CD8-positive, alpha-beta T cell (primary cell): ENCODE measurements at places on chromosomes 13 and 19.

GRCh38 chr13:110294622-110295021, 12.3 kb downstream of the COL4A1 start:
- no peak for DNase-seq

DNA sequence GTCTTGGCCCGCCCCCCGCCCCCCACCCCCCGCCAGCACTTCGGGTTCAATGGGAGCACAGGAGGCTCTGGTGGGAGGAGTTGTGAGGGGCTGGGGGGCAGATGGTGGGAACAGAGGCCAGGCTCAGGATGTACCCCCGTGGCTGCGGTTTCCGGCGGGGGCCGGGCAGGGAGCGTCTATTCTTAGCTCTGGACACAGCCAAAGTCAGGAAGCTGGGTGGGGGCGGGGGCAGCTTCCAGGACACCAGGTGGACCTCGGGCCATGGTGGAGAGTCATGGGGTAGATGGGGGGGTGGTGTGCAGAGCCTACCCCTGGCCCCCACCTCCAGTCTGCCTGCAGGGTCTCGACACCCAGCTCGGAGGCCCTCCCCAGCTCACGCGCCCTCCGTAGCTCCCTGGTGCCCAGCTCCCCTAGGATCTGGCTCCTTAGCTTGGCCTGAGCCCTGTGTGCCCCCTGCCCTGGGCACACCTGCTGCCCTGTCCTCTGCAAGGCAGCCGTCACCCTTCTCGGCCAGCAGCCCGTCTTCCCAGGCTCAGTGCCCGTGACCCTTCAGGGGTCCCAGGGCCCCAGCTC, 2.2 kb upstream of the TBXA2R start:
- DNase-seq, result no peak

GRCh38 chr19:41597600-41598041, 21.7 kb downstream of the CEACAM21 start:
- DNase-seq, result peak; percentile 82

DNA sequence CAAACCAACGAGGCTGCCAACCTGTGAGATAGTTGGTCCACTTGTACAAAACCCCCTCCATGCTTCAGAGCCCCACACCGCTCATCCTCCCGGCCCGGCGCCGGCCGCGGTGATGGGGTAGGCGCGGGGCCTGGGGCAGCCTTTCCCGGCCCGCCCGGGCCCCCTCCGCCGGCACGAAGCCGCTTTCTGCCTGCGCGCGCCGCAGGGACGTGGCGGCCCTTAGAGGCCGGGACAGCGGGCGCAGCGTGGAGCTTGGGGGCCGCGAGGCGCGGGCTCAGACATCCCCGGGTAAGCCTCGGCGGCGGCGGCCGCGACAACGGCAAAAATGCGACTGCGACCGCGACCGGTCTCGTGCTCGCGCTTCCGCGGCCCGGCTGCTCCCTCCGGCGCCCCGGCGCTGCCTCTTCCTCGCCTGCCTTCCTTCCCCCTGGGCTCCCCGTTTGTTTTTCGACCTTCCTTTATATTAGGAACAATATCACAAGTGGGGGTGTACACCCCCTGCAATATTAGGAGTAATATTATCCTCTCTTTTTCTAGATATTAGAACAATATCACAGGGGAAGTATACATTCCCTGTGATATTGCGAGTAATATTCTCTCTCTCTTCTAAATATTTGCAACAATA, 53.9 kb upstream of the CEACAM21 start:
- DNase-seq, result peak; percentile 24

DNA sequence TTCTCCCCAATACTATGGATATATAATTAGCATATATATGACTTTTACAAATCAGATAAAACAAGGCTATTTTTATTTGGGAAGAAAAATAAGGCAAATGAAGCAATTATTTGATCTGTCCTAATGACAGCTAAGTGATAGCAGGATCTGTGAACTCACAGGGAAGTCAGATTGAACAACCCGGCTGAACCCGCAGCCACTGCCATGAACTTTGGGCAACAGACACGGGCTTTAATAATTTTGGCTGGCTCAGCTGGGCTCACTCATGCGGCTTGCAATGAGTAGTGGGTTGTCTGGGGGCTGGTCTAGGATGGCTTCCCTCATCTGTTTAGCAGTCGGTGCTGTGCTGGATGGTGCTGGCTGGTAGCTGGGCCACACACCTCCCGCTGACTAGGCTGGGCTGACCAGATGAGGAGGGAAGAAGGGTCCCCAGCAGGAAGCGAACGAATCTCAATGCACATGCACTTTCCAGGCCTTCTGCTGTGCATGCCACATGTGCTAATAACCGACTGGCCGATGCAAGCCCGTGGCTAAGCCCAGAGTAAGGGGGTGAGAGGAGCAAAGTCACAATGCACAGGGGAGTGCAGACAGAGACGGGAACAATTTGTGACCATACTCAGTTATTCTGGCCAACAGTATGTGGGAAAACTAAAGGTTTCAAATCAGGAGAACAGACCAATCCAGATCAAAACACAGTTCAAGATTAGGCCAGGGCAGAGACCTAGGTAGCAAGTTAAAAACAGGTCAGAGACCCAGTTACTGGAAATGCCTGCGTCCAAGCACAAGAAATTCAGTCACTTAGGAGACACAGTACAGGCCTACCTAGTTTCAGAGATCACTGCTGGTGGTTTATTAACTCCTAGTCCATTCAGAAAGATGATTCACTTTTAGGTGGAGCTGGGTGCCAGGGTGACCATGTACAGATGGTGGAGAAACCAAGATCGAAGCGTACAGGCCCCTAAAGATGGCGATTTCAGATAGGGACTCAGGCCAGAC, 22.3 kb downstream of the CRYL1 start:
- no peak for DNase-seq

DNA sequence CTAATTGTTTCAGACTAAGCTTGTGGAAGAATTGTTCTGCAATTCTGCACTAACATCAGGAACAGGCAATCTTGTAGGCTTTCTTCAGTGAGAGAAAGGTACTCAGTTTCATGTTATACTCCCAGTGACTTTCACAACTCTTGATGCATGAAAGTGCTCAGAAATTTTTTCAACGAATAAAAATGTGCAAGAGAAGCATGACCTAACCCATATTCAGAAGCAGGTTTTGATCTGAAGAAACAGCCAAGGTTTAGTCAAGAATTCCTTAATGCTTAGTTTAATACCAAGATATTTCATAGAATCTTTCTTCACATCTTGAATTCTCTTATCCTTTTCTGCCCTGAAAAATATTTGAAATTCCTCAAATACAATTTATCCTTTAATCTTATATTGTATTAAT, 197.2 kb upstream of the CSNK1A1L start:
- no peak for DNase-seq

- DNase-seq, result no peak
Measured at GRCh38 chr13:29709407-29710069, 114.0 kb upstream of the SLC7A1 start.

DNA sequence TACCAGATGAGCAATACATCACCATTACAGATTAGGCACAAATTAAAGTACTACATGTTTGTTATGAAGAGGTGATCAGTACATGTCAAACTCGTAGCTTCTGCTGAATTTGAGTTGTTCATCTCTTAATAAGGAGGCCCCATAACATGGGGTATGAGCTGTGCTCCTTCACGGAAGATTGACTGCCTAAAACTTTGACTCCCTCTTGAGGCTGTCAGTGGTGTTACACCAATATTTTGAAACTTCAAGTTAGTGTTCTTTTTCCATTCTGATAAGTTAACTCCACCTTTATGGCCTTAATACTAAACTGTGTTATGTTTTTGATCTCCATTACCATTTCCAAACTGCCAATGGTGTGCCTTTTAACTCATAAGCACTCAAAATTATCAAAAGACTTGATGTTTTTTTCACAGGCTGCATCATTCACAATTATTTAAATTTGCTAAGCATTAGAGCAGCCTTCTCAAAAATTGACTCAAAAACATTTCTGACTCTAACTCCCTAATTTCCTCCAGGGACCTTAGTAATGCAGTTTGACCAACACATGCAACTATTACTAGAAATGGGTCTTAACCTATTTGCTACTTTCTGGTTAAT, 1591.5 kb downstream of the PCDH9 start:
- no peak for DNase-seq

DNA sequence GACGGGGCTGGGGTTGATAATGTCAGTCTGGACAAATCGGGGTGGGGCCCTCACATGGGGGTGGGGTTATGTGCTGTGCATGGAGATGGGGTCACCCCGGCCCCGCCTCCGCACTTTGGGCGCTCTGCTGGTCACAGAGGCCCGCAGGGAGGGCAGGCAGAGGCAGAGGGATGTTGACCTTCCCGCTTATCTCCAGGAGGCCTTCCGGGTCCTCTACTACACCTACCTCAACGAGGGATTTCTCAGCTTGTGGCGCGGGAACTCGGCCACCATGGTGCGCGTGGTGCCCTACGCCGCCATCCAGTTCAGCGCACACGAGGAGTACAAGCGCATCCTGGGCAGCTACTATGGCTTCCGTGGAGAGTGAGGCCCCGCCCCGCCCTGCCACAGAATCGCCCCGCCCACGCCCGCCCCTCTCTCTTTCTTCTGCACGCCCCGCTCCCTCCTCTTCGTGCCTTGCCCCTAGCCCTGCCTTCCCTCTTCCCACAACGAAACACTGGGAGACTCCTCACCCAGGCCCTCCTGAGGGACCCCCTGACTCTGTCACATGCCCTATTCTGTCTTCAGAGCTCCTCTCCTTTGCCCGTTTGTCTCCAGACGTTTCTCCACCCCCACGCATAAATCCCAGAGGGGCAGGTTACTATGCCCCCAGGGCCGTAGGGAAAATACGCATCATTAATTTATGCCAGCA, 32.8 kb downstream of the TMEM161A start:
- DNase-seq, result no peak

DNA sequence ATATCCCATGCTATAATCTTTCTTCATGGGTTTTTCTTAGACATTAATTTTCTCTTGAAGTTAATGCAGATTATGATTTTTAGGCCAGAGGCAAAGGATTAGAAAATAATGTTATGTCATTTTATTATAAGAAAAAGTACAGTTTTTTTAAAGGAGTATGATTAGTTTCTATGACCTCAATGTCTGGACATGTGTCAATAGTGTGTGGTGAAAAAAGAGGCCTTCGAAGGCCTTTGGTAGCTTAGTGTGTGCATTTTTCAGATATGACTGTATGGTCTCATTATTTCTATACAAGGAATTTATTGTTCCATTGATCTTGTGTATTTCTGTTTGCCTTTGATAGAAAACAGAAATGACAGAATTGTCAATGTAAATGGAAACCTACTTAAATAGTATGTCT, 195.6 kb downstream of the GPC5 start:
- no peak for DNase-seq

DNA sequence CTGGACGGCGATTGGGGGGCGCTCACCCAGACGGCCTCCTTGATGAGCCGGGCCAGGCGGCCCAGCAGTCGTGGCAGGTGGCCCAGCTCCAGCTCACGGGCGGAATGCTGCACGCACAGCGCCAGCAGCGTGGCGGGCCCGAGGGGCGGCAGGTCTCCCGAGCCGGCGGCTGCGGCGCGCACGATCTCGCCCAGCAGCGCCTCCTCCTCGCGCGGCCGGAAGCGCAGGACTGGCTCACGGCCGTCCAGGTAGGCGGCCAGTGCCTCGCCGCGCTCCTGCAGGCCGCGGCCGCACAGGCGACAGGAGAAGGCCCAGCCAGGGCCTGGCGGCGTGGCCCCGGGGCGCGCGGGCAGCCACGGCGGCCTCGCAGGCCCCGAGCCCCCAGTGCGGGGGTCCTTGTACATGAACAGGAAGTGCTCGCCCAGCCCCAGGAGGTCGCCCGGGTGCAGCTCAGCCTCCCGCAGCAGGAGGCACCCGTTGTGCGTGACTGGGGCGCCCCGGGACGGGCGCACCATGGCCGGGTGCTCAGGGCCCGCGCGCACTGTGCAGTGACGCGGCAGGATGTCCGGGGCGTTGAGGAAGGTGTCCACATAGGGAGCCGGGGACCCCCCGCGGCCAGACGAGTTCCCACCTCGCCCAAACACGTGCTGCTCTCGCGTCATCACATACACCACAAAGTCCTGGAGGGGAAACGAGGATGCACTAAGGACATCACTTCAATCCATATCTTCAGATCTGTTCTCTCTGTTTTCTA, 9.6 kb upstream of the MAMSTR start:
- DNase-seq, result no peak

DNA sequence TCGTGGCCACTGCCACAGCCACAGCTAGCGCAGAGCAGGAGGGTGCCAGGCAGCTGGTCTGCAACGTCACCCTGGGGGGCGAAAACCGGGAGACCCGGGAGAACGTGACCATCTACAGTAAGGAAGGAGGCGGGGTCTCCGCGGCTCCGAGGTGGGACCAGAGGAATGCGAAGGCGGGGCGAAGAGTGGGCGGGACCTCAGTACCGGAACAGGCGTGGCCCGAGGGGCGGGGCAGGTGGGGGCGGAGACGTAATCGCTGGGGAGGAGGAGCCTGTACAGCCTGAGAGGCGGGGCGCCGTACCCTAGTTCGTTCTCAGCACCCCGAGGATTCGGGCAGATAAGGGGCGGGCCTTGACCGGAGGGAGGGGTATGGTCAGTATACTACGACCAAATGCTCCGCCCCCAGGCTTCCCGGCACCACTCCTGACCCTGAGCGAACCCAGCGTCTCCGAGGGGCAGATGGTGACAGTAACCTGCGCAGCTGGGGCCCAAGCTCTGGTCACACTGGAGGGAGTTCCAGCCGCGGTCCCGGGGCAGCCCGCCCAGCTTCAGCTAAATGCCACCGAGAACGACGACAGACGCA, 2.5 kb downstream of the ICAM5 start:
- peak; percentile 70 for DNase-seq

DNA sequence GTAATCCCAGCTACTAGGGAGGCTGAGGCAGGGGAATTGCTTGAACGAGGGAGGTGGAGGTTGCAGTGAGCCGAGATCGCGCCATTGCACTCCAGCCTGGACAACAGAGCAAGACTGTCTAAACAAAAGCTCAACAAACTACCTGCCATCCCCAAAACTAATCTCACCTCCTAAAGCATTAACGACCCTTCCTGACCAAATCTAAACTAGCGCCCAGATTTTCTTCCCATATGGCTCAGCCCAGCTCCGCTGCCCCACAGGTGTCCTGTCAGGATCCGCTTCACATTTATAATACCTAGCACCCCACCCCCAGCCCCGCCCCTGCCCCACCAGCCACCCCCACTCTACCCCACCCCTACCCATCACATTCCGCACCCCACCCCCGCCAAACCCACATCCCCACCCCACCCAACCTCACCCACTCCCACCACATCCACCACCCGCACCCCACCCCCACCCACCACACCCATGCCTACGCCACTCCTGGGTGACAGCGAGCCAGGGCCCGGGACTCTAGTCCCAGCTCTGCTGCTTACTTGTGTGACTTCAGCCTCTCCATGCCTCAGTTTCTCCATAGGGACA, 599 bp downstream of the C19orf12 start:
- DNase-seq, result peak; percentile 50

- no peak for DNase-seq
Measured at GRCh38 chr19:29448046-29448445, 77.7 kb upstream of the VSTM2B start.

GRCh38 chr13:106691341-106691740, 123.4 kb upstream of the ARGLU1 start:
- no peak for DNase-seq

GRCh38 chr19:4474514-4475022, 2.5 kb downstream of the HDGFL2 start:
- DNase-seq, result no peak

- no peak for DNase-seq
Measured at GRCh38 chr19:56117376-56117884, 3.7 kb downstream of the ZNF787 start.
